Type B pancreatic cell (in vitro differentiated cells): ENCODE measurements at places on chromosomes 16 and 17. TPM values are rescaled to one million over a fixed set of nuclear protein-coding genes. Genes with fewer than 3 reads are reported as not detected.
A peak's percentile ranks its signal among the peaks of the same experiment; 100 is the strongest.

- DNase-seq: no peak
Measured at GRCh38 chr16:28503470-28504259, 3.0 kb downstream of the IL27 start.

- DNase-seq: no peak
Measured at GRCh38 chr16:25135254-25135878, 23.8 kb downstream of the LCMT1 start.

The WNT9B gene
- total RNA-seq: 0.89 and 1.2 TPM in 2 replicates

The CCDC40 gene
- 8.5 and 29.6 TPM in 2 replicates for total RNA-seq

The CACNB1 gene
- 1.8 and 9.5 TPM in 2 replicates for total RNA-seq

- no peak for DNase-seq
Measured at GRCh38 chr17:3127451-3127850, at the start of gene OR1G1. Gene OR1G1, minus strand, starts transcription at chr17:3127551. Its CDS starts 0 bp downstream, at chr17:3127551.

The ST6GALNAC1 gene
- 10.3 and 17.3 TPM in 2 replicates for total RNA-seq

DNA sequence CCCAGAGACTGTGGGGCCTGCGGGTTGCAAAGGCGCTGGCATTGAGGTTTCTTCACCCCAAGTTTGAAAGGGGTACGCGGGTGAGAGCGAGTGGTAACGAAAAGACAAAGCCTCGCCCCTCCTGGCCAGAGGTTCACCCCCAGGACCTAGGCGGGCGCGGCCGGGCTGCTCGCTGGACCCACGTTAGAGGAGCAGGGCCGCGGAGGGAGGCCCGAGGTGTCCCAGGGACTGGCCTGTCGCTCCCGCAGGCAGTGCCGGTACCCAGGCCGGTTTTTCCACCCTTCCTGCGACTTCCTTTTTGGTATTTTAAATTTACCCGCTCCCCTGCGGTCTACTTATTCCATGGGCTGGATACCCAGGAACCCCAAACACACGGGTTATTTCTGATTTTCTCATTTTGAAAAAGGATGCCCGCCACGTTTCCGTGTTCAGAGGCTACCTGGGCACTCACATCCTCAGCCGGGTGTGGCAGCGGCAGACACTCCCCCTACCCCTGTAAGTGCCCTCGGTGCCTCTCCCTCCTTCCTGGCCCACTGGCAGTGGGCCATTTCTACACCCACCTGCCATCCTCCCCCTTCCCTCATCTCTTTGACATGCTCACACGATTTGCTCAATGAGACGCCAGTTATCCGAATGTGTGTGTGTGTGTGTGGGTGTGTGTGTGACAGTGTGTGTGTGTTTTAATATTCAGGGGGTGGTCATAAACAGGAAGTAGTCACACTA is 1.6 kb upstream of the FOXL1 start:
- DNase-seq: peak; percentile 68

The CFAP97D1 gene
- total RNA-seq: not detected in 2 replicates

DNA sequence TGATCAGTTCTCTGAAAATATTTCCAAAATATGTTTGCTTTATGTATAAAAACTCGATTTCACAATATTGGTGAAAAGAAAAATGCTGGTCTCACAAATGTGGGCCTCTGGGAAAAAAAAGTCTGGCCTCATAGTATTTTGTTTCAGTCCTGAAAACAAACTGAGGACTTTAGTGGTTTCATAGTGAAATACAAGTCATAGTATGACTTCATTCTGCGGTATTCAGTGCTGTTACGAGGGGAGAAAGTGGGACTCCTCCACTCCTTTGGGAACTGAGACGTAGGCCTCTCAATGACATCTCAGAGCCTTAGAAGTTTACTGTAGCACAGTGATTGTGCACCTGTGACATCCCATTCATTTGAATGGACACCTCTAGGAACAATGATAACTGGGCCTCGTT is 56.0 kb downstream of the CYB561 start:
- no peak for DNase-seq

DNA sequence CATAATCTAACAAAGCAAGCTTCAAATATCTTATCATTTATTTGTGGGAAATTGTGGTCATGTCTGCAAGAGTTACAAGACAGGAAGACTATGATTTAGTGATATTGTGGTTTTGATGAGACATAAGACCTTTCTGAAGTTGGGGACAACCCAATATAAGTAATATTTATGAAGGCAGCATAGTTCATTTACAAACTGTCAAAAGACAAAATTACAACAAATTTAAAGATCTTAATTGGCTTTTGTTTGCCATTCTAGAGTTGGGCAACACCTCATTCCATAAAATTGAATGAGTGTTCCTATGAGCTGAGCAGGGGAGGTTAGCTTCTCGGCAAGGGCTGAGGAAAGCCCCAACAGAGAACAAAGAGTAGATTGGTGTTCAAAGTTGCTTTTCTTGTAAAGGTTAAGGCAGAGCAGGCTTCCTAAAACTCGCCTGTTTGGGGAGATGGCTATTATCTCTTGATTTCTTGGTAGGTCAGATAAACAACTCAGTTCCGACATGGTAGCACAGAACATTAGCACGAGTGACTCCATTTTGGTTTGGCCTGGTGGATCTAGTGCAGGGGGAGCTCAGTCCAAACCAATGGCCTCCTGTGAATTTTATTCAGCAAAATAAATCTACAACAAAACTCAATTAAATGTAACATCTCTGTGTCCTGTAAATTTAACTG is 10.9 kb upstream of the MMD start:
- no peak for DNase-seq

GRCh38 chr17:34721326-34721725 is 141.9 kb downstream of the TMEM132E start:
- no peak for DNase-seq

The OTOP3 gene
- total RNA-seq: 0.80 and 1.3 TPM in 2 replicates

DNA sequence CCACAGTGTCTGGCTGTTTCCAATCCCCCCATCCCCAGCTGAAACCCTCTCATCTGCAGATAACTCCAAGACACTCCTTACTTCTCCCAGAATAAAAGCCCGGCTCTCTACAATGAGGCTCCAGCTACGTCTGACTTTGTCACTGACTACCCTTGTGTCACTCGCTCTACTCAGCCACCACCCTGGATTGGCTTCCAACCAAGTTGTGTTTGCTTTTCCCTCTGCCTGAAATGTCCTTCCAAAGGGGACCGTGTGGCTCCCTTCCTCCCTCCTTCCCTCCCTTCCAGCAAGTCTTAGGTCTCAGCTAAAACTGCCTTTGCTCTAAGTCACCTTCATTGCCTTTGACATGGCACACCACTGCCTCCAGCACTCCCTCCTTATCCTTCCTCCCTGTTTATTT is 42.8 kb downstream of the CDH1 start:
- DNase-seq: no peak
